ENCODE measurements at places on chromosomes 2 and 18.

- no peak for DNase-seq
Measured at GRCh38 chr2:173134703-173135102, 59.1 kb downstream of the MAP3K20 start.

GRCh38 chr2:208306291-208306690 lies 40.2 kb downstream of the PIKFYVE start:
- no peak for DNase-seq

DNA sequence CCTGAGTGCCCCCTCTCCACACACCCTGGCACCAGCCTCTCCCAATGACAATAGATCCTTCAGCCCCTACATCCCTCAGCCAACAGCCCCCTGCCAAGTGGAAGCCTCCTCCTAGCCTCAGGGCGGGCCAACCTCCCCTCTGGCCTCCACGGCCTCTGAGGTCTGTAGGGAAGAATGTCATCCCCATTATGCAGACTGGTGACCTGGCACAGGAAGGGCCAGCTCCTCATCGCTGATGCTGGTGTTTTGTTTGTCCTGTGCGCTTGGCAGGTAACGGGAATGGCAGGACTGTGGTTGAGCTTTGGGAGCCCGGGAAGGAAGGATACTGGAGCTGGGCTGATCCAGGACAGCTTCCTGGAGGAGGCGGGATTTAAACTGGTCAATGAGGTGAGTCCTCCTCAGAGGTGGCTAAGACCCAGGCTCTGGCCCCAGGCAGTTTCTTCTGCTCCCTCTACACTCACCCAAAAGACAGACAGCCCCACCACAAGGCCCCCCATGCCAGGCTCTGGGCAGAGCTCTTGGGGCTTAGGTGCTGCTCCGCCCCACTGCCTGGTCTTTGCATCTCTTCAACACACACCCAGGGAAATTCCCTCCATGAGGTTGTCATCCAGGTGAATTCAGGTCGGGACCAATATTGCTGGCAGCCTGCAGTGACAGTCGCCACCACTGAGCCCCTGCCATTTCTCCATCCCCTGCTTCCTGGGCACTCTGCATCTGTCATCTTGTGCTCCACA lies 75.2 kb upstream of the SMAD7 start:
- DNase-seq, result peak; percentile 25

DNA sequence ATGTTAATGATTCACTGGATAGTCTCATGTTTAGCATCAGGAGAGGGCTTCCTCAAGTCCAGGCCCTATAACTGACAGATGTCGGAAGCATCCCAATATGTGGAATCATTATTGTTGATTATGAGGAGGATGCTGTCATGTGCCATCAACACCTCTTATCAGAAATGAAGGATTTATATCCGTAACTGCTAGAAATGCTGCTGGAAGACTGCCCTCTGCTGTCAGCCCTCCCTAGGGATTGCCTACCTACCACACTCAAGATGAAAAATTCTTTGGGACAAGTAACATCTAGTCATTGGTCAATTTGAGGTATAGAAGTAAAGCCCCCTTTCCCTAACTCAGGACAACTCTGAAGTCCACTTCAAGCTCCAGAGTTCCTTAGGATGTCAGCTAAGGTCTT lies 1166.5 kb upstream of the NXPH2 start:
- DNase-seq, result peak; percentile 38

DNA sequence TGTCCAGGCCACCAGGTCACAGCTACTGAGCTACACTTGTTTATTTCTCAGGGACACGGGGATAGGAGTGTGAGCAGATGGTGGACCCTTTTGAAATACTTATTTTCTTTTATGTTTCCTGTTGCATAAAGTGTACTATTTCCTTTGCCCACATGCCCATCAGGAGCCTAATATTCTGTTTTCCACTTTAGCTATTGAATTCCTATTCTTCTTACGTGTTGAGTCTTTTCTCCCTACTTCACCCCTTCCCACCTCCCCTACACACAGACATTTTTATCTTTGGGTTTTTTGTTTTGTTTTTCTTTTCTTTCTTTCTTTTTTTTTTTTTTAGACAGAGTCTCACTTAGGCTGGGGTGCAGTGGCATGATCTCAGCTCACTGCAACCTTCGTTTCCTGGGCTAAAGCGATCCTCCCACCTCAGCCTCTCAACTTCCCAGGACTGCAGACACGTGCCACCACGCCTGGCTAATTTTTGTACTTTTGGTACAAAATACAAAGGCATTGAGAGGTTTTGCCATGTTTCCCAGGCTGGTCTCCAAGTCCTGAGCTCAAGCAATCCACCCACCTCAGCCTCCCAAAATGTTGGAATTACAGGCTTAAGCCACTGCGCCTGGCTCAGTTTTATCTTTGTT lies 5.2 kb upstream of the GPR55 start:
- DNase-seq, result peak; percentile 1

GRCh38 chr2:238893349-238894000 lies 45.6 kb downstream of the TWIST2 start:
- DNase-seq, result no peak

- no peak for DNase-seq
Measured at GRCh38 chr2:39008665-39009064, 112.2 kb downstream of the SOS1 start.

- DNase-seq, result no peak
Measured at GRCh38 chr2:104902317-104902716, 48.4 kb downstream of the POU3F3 start.

GRCh38 chr2:144194326-144195071 lies 325.4 kb downstream of the ZEB2 start:
- no peak for DNase-seq

DNA sequence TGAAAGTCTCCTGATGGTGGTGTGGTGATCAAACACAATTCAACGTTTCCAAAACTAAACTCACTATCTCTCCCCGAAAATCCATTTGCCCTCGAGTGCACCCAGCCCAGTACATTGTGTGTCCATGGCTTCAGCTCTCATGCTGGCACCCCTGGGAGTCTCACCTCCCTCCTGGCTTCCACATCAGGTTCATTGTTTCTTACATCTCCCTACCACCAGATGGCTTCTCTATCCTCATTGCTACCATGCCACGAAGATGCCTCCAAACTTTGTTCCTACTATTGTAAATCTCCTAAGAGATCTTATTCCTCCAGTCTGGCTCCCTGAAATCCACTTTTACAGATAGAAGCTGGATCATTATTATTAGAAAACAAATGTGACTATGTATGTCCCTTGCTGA lies 197.0 kb downstream of the MYT1L start:
- DNase-seq, result no peak

DNA sequence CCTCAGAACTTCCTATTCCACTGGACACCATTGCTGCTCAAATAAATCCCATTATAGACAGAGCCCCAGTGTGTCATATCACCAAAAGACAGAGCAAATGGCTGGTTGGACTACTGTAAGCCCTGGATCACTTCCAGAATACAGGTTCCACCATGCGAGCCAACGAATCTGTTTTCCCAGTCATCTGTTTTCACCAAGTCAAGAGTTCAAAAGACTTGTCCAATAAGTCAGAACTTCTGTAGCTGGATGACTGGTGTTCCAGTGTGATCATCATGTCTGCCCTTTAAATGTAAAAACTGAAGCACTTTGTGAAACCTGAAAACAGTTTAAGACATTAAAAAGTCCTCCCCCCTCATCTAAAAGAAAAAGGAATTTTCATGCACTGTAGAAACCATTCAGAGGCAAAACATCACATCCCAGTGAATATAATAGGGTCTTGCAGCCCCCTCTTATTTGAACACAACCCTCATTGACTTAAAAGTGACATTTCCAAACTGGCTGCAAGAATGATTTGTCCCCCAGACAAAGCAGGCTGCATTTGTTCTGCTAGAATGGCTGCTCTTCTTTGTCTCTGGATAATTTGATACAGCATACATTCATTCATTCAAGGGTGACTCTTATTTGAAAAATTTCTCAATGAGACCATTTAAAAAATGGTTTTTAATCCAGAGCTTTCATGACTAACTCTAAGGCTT lies 64.6 kb upstream of the TANC1 start:
- no peak for DNase-seq

DNA sequence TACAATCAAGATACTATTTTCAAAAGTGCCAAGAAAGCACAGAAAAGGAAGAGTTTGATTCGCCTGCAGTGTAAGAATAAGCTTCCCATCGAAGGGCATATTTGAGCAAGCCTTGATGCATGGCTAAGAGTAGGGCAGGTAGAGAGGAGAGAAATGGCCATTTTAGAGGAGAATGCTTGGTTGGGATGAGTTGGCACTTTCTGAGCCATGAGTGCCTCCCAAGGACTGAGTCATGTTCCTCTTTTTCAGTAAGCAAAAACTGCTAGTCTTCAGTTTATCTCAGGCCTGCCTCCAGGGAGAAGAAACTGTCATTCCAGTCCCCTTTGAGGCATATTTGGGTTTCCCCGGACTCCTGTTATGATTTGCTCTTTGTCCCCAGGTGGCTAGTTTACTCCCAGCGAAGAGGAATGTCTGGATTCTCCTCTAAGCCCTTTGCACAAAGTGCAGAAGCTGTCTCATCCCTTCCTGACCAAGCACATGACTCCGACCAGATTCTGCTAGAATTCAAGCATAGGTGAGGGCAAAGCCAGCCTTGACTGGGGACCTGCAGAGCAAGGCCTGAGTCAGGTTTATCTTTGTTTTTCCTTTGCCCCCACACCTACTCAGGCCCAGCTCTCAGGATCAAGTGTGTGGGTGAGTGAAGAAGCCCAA lies 115.2 kb downstream of the TTC32 start:
- DNase-seq, result no peak

DNA sequence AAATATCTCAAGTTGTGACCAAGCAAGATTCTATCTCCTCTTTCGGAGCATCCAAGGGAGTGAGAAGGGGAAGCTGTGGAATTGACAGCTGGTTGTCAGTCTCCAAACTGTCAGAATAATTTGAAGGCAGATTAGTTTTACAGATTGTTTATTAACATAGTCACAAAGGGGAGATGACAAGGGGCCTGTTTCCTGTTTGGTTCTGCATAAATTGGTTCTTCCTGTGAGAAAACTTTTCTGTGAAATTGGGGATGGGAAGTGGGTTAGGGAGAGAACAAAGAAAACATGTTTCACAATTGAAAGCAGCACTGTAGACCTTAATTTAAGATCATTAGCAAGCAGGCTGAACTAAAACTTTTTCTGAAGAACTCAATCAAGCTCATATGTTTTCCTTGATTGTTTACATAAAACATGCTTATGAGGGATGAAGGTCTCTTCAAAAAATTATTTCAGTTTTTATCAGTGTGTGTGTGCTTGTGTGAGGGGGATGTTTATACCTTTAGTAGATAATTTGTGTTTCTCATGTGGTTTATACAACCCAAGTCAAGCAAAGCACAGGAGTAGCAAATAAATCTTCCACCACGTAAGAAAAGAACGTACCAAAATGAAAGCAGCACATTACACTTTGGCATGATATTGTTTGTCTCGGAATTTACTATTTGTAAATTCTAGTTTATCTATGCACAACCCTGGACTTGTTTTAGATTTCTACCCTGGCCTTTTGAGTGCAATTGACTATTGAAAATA lies 604.9 kb upstream of the CDH2 start:
- DNase-seq, result no peak

DNA sequence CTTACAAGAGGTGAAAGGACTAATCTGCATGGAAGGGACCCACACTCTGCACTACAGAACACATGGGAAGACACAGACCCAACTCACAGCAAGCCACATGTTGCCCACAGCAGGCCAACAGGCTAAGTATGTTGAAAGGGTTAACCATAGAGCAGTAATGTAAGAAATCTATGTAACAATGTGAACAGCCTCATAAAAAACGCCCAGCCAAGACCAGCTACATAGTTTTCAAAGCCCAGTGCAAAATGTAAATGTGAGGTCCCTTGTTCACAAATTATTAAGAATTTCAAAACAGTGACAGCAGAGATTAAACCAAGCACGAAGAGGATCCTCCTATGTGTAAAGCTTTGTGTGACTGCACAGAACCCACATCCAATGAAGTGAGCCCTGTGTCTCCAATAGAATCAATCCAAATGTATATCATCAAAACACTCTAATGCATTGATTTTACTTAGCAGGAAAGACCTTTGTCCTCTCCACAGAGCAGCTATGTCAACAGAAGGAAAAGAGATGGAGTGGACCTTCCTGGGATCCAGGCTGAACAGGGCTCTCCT lies 210.1 kb downstream of the AGPS start:
- DNase-seq, result no peak

- no peak for DNase-seq
Measured at GRCh38 chr2:180003073-180003472, 4.0 kb downstream of the CWC22 start.

GRCh38 chr2:177171418-177171865 lies 41.2 kb upstream of the HNRNPA3 start:
- no peak for DNase-seq

DNA sequence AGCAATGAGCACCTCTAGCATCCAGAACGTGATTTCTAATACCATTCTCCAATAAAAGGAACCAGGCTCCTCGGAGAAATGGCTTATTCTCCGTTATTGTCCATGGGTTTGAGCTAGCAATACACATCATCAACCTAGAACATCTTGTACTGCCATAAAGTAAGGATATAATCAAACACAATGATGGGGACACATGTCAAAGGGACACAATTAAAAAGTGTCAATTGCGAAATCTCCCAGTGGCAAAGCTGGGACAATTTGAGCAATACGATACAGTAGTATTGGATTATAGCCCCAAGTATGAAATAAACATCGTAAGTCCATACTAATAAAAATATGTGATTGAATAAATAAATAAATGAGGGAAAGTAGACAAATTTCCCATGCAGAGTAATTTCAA lies 108.4 kb downstream of the CTNNA2 start:
- DNase-seq, result no peak

GRCh38 chr2:151180123-151180522 lies 81.5 kb downstream of the RBM43 start:
- DNase-seq, result no peak

GRCh38 chr2:188369365-188369764 lies 77.7 kb downstream of the GULP1 start:
- DNase-seq, result no peak

GRCh38 chr2:192390401-192390800 lies 195.7 kb upstream of the TMEFF2 start:
- no peak for DNase-seq

- DNase-seq, result no peak
Measured at GRCh38 chr2:118593257-118593656, 254.2 kb downstream of the EN1 start.

DNA sequence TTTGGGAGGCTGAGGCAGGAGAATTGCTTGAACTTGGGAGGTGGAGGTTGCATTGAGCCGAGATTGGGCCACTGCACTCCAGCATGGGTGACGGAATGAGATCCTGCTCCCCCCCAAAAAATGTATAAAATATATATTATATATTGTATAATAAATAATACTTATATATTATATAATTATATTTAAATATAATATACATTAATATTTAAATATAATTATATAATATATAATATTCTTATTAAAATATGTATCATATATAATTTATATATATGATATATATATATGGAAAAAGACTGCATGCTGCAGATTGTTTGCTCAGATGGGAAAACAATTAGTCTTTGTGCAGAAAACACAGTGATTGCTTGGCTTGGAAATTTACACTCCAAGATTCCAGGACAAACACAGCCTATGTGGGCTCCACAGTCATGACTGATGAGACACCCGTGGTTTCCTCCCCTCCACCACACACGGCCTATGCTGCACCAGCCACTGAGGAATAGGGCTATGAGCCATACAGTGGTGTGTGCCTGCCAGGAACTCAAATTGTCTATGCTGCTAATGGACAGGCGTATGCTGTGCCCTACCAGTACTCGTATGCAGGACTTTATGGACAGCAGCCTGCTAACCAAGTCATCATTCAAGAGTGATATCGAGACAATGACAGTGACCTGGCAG lies 30.0 kb downstream of the PMAIP1 start:
- no peak for DNase-seq

GRCh38 chr2:70043252-70043875 lies 43.9 kb upstream of the PCBP1 start:
- no peak for DNase-seq
